Body of pancreas (tissue), 4 donors: ENCODE measurements at places on chromosomes 3 and 15.

GRCh38 chr3:22617372-22617771, 585.8 kb upstream of the UBE2E2 start:
- DNase-seq: no peak

DNA sequence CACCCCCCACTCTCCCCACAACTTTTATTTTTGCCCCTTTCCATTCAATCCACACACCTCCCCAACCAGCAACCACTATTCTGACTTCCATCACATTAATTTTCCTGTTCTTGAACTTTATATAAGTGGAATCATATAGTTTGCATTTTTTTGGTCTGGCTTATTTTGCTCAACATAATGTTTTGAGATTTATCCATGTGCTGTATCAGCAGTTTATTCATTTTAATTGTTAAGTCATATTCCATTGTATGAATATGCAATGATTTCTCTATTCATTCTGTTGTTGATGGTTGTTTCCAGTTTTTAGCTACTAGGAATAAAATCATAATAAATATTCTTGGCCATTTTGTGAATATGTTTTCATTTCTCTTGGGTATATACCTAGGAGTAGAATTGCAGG, 5.8 kb upstream of the SCAMP5 start:
- no peak for DNase-seq

- no peak for DNase-seq
Observed at GRCh38 chr3:130772129-130772528, 25.5 kb upstream of the PIK3R4 start.

GRCh38 chr15:63971904-63972303, 74.4 kb downstream of the DAPK2 start:
- no peak for DNase-seq

DNA sequence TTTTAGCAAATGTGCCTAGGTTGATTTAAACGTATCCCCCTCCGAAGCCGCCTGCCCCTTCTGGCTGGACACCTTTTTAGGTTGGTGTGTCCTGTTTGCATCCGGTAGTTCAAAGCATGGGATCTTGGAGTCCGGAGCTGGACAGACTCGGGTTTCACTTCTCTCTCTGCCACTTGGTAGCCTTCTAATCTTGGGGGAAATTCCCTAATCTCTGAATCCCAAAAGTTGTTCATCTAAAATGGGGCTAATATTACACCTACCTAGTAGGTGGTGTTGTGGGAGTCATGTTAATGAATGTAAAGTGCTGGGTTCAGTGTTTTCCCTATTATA, 760 bp downstream of the FANCI start:
- DNase-seq: no peak

DNA sequence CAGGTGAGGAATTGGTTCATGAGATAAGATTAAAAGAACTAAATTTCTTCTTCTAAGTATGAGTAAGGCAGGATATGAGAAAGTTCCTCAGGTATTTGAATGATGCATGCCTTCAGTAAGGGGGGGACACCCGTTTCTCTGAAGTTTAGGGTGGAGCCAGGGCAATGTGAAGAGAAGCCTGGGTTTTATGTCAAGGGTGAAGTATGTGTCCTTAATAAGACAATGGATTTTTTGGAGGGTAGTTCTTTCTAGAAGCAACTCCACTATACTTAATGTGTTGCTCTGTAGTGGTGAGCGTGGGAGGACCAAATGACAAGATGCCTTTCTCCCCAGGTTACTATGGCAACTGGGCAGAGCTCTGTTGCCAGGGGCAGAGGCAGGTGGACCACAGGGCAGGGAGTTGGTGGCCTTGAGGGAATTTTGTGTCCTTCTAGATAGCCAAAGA, 44.0 kb downstream of the PHLDB2 start:
- DNase-seq: no peak

DNA sequence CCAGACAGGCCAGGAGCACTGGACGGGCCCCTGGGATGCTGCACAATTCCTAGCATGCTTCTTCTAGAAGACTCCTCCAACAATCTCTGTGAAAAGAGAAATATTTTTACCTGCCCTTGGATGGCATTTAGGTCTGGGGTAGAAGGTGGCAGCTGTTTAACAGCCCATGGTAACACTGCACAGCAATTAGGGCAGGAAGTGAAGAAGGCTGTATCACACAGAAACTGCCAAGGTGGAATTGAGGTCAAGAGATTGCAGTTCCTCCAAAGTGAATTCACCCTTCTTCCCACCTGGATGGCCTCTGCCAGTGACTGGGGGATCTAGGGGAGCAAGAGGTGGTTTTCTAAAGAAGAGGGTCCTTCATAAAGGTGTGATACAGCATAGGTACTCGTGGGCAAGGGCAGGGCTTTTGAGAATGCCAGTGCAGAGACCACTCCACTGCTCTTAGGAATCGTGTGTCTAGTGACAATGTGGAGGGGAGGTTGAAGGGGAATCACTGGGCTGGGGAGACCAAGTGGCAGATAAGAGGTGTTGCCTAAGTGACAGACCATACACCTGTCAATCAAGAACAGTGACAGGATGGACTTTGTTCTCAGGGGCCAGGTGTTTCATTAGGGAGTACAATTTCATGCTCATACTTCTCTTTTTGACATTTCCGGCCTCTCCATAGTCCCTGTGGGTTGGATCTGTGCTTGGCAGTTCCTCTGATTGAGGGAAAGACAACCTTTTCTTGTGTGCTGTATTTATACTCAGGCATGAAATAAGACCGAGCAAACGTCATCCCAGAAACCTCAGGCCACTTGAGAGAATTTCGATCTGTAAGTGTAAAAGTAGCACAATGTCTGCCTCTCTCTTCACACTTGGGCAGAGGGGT, 83.5 kb upstream of the BCL6 start:
- no peak for DNase-seq

DNA sequence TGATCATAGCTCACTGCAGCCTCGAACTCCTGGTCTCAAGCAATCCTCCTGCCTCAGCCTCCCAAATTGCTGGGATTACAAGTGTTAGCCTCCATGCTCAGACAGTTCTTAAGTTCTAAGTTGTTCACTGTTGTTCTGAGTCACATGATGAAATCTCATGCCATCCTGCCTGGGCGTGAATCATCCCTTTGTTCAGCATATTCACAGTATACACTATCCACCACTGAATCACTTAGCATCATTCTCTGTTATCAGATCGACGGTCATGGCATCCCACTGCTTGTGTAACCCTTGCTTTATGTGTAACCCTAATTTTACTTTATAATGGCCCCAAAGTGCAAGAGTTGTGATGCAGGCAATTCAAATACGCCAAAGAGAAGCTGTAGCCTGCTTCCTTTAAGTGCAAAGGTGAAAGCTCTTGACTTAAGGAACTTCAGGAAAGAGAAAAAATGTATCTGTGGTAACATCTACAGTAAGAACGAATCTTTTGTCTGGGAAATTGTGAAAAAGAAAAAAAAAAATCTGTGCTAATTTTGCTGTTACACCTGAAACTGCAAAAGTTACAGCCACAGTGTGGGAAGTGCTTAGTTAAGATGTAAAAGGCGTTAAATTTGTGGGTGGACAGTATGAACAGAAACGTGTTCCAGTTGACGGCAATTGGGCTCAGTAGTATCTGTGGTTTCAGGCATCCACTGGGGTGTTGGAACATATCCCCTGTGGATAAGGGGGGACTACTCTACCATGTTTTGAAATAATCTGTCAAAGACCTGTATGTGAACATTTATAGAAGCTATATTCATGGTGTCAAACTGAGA, 80.6 kb downstream of the PCOLCE2 start:
- no peak for DNase-seq

GRCh38 chr15:58484791-58485600, 53.2 kb downstream of the LIPC start:
- no peak for DNase-seq

- no peak for DNase-seq
Observed at GRCh38 chr3:151283907-151284461, 5.6 kb upstream of the P2RY14 start.

DNA sequence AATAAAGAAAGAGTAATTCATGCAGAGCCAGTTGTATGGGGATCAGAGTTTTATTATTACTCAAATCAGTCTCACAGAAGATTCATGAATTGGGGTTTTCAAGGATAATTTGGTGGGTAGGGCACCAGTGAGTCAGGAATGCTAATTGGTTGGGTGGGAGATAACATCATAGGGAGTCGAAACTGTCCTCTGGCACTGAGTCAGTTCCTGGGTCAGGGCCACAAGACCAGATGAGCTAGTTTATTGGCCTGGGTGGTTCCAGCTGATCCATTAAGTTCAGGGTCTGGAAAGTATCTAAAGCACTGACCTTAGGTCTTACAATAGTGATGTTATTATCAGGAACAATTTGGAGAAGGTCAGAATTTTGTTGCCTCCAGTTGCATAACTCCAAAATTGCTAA, 998.6 kb upstream of the EPHA6 start:
- no peak for DNase-seq

GRCh38 chr3:58900386-58900785, 149.4 kb downstream of the CFAP20DC start:
- DNase-seq: no peak

DNA sequence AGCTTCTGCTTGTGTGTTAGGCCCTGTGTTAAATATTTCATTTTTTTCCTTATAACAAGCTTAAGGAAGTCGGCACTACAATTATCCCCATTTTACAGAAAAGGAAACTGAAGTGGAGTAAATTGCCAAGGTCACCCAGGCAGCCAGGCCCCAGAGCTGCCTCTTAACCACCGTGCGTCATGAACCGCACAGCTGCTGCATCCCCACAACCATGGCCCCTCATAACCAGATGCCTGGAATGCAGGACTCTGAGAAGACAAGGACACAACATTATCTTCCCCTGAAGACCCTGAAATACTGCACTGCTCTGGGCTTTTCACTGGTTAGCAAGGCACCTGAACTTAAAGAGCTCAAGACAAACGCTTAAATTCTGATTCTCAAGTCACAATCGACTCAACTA, 14.6 kb downstream of the LRIG1 start:
- no peak for DNase-seq

DNA sequence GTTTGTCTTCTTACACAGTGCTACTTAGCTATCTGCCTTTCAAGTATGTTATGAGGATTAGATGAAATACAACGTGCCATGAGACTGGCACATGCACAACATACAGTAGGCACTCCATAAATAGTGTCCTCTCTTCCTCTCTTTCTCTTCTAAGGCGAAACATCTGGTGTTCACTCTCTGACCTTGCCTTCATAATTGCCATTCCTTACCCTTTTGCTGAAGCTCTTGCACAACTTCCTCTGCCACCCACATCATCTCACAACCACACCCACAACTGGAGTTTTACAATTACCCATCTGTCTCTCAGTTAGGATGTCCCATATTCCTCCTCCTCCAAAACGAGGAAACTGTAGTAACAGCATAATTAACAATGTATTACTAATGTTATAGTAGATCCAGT, 26.4 kb upstream of the ACP3 start:
- peak; percentile 35 for DNase-seq

- no peak for DNase-seq
Observed at GRCh38 chr3:100838157-100838556, 128.9 kb downstream of the TFG start.

- DNase-seq: no peak
Observed at GRCh38 chr15:31017311-31017710, 25.9 kb upstream of the MTMR10 start.

DNA sequence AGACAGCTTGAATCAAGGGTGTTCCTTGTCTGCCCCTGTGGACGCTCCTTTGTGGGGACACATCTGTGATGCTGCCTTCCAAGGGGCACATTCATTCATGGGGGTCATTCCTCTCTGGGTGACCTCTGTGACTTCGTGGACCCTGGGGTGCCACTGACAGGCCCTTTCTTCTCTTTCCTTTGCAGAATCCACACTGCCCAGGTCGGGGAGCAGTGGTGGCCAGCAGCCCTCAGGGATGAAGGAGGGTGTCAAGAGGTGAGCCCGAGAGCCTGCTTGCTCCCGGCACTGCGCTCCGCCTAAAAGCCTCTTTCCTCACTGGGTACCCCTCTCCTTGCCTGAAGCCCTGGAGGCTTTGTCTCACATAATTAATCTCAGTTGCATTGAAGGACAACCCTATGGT, 26.3 kb downstream of the CHCHD6 start:
- DNase-seq: no peak

DNA sequence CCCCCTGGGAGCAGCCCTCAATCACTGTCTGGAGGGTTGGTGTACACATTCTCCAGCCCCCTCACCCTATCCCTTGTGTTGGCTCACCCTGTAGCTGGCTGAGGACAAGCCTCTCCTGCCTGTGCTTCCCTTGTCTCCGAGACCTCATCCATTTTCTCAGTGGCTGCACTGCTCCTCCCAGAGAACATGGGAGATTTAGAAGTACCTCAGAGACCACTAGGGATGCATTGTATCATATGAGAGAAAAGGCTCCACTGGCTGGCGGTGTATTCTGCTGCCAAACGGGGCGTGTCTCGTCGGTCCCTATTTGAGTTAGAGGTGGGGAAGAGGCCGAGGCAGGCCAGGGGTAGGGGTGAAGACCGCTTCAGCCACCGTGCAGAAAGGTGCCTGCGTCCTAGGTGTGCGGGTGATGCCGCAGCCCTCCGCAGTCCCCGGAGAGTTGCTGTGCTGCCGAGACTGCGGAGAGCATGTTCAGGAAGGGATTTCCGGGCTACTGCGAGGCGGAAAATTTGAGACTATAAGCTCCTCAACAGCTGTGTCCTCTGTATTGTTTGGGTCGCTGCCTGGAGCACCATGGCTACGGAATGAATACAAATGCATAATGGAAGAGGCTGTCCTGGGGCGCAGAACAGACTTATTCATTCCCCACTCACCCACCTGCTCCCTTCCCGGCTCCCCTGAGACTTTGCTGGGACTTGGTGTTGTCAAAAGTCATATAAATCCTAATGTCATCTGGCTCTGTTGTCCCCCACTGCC, 43.8 kb downstream of the SPSB4 start:
- peak; percentile 73 for DNase-seq

DNA sequence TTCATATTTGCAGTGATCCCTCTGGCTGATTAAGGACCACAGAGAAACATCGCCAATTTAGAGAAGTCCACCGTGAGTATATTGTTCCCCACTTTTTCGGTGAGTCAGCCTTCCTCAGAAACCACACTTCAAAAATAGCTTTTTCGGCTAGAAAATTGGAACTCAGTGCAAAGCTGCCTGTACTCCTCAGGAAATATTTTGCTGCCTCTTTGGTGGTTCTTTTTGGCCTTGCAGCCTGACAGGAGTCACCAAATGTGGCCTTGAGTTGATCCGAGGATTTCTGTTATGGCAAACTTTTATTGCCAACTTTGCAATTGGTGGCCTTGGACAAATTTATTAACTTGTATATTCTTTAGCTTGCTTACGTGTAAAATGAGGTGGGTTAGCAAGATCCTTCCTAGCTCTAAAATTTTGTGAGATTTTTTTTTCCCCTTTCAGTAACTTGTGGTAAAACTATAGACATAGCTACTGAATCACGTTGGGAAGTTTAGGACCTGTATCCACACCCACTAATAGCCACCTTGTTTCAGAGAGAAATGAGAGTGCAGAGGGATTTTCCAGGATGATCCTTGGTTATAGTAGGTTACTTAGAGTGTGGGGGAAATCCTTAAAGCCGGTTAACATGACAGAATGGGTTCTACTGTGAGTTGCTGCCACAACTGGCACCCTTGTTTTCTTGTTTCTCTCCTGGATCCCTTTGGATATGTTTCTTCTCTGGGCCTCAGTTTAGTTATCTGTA, 9.9 kb downstream of the ARL6IP5 start:
- DNase-seq: no peak

GRCh38 chr3:133474251-133474801, 74.5 kb downstream of the BFSP2 start:
- no peak for DNase-seq

- no peak for DNase-seq
Observed at GRCh38 chr3:145899241-145899640, 261.7 kb downstream of the PLOD2 start.

- peak; percentile 71 for DNase-seq
Observed at GRCh38 chr3:126472277-126473006, 3.2 kb downstream of the ZXDC start.
